ENCODE measurements at places on chromosomes 12 and 14.

GRCh38 chr14:75277008-75277814 lies 1.4 kb upstream of the FOS start:
- peak; percentile 61 for DNase-seq

DNA sequence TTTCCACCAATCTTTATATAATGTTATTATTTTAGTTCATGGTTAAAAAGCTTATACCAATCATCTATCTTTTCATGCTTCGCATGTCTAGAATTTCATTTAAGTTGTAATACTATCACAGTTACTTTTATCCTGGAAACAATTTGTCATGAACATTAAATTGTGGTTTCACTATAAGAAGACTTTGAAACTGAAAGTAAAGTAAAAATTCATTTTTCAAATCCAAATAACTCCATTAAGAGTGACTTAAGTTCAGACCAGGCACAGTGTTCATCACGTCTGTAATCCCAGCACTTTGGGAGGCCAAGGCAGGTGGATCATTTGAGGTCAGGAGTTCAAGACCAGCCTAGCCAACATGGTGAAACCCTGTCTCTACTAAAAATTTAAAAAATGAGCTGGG lies 12.4 kb downstream of the ESR2 start:
- no peak for DNase-seq

GRCh38 chr12:57149245-57149900 lies 2.0 kb upstream of the LRP1-AS start:
- no peak for DNase-seq

- no peak for DNase-seq
These were observed 296.5 kb downstream of the GALC start for GRCh38 chr14:87696485-87696884.

DNA sequence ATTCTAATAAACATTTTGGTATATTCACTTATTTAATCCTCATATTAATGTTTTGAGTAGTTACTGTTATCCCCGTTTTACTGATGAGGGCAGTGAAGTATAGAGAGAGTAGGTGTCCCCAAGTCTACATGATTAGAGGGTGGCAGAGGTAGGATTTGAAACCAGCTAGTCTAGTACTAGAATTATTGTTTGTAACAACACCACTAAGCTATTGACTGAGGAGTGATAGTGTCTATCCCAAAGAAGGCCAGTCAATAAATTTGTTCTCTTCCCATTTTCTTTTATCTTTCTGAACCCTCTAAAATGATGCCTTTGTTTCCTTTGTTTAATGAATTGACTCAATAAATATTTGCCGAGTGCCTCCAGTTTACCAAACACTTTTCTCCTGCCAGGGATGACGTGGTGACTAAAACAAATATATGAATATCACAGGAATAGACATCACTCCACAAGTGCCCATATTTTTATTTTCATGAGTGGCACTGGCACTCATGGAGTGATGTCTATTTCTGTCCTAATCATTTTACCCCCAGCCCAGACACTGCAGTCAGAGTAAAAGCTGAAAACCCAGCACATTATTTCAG lies 247.5 kb downstream of the SLC16A7 start:
- no peak for DNase-seq

- DNase-seq = no peak
These were observed 160.4 kb downstream of the NTF3 start for GRCh38 chr12:5592310-5592709.

DNA sequence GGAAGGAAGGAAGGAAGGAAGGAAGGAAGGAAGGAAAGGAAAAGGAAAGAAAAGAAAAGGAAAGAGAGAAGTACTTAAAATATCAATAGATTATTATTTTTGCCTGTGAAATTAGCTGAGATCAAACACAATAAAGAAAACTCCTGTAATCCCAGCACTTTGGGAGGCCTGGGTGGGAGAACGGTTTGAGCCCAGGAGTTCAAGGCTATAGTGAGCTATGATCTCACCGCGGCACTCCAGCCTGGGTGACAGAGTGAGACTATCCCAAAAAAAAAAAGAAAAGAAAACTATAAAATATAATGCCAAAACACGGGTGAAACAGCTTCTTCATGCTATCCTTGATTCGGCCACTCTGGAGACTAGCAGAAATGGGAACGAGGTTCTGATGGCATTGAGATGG lies 26.2 kb upstream of the CKAP4 start:
- no peak for DNase-seq

GRCh38 chr12:128711486-128711885 lies 112.3 kb downstream of the SLC15A4 start:
- no peak for DNase-seq

DNA sequence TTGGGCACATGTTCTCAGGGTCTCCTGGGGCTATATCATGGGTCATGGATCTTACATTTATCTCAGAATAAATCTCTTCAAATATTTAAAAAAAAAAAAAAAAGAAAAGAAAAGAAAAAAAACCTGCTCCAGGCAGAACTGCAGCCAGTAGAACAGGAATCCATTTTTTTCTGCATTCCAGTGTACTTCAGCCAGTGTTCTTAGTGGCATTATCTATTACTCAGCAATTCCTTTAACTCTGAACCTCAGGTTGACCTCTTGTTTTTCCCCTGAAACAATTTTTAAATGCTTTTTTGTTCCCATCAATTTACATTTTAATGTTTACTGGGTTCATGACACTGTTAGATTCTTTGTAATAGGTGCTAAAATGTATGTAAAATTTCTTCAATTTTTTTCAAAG lies 66.7 kb upstream of the STXBP6 start:
- DNase-seq = no peak

DNA sequence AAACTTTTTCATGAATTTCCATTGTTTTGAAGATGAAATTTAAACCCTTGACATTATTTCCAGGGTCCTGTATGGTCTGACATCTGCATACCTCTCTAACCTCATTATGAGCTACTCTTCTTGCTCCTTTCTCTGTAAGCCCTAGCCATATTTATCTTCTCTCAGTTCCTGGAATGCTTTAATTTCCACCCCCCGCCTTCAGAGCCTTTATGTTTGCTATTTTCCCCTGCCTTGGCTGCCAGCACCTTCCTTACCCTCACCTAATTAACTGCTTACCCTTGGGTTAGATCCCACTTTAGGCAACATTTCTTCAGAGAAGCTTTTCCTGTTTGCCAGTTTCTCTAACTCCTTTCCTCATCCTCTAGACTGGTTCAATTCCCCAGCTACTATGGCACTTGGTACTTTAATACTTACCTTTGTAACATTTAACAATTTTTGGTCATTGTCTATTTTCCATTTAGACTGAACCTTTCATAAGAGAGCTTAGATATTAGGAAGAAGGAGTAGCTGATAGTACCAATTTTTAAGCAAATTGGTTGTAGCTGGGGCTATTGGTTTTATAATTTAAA lies 6.0 kb downstream of the STYX start:
- DNase-seq = no peak

DNA sequence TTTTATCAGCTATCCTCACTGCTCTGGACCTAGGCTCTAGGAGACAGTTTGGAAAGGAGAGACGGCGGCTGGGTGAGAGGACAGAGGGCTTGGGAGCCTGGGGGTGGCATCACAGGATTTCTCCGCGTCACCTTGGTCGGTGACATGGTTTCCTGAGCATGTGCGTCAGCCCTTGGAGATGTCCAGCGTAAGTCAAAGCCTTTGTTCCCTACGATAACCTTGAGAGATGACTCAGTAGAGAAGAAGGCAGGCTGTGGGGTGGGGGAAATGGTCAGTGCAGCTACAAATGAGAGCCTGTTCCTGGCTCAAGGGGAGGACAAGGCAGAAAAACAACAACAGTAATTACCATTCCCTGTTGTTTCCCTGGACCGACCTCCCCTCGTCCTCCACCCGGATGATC lies 90.2 kb upstream of the TBX3 start:
- DNase-seq = no peak

GRCh38 chr14:65371784-65372183 lies 40.7 kb upstream of the FUT8 start:
- no peak for DNase-seq

DNA sequence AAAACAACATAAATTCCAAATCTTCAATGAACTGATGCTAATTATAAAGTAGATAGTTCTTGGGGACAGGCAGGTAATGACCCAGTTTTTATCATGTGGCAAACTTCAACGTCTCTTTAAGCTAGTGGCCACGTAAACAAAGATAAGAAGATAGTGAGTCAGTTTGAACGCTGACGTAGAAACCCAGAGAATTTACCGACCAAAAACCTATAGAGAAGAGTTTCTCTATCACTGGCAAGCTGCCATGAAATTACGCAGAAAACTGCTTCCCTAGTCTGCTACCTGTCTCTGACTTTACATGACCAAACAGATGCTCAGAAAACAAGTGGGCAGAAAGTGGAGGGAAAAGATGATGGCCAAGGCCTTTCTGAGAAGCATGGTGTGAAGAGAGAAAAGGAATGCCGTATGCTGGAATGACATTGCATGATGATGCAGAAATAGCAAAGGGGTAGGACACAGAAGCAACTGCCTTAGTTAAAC lies 136.3 kb downstream of the ITPR2 start:
- no peak for DNase-seq

DNA sequence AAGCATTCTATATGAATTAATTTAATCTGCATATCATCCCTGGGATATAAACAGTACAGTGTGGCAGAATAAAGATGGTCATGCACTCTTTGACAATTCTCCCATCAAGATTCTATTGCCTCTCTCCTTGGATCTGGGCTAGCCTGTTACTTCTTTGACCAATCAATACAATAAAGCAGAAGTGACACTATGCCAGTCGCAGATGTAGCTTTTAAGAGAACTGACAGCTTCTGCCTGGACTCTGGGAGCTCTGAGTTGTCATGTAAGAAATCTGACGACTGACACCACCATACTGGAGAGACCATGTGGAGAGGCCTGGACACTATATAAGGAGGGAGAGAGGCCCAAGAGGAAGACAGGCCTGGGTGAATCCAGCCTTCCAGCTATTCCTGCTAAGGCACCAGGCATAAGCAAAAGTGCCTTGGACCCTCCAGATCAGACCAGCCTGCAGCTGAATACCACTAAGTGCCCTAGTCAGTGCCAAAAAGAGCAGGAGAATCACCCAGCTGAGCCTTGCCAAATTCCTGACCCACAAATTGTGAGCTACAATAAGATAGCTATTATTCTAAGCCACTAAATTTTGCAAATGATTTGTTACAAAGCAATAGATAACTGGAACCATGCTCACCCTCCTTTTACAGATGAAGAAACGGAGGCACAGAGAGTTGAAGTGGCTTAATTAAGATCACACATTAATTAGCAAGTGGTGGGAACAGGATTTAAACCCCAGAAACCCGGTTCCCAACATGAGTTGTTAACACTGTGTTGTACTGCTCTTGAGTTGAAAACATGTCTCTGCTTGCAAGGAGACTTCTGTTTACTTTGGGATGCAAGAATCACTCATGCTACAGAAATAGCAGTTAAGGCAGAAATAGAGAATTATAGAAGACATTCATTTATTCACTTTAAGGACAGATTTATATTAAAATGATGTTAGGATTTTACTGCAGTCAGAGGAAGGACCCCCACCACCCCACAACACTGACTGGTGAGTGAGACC lies 84.6 kb downstream of the RIN3 start:
- no peak for DNase-seq

DNA sequence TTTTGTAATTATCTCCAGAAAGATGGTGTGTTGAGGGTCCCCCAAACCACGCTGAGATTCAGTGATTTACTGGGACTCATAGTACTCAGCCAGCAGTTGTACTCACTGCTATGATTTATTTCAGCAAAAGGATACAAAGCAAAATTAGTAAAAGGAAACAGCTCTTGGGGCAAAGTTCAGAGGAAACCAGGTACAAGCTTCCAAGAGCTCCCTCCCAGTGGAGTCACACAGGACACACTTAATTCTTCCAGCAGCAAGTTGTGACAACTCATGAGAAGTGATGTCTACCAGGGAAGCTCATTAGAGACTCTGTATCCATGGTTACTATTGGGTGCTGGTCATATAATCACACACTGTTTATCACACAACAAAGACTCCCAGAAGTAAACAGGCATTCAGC lies 38.7 kb downstream of the TTC8 start:
- DNase-seq = no peak

DNA sequence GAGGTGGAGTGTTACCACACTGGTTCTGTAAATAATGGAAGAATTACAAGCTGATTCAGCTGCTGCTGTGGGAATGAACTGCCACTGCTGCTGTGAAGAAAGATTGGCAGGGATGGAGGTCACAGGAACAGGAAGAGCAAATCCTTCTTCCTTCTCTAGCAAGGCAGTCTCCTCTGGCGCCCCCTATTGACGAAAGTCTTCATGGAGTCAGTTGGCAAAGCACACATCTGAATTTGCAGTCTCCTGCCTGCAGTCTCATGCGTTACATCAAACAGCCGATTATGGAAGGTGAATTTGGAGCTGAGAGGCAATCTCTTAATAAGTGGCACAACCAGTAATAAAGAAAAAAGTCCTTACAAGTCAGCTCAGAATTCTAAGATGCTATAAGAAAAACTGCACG lies 106.0 kb upstream of the TMTC1 start:
- DNase-seq = peak; percentile 79

DNA sequence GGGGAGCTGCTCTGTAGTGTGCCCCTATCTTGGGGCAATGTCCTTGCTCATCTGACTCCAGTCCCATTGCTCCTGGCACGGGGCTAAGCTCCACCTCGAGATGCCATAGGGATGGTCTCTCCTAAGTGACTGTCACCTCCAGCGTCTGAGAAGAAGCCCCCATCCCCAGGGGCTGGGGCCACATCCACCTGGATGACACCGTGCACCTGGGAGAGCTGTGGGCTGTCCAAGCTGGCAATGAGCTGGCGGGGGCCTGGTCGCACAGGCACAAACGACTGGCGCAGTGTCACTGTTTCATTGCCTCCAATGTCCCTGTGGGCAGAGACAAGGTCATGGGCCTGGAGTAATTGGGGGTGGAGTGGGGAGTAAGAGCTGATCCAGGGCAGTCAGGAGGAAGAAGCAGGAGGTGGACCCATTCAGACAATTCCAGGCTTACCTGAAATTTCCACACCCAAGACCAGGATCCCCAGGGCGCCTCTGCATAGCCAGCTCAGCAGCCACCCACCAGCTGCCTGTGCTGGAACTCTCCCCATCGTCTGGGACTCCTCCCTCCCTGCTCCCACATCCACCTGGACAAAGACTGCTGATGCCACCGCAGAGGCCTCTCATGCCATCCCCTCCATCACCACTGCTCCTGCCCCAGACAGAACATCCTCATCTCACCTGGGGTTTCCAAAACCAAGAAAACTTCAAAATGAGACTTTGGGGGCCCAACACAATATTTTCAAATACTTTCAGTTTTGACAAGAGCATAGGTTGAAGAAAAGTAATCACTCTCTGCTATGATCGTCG lies 7.0 kb upstream of the TINF2 start:
- DNase-seq = no peak

- DNase-seq = no peak
These were observed 12.5 kb downstream of the EGLN3 start for GRCh38 chr14:33938131-33938949.

Data from A673 (cell line).